ENCODE measurements at places on chromosomes 3 and 15.

GRCh38 chr3:123156276-123156995, 45.3 kb upstream of the SEC22A start:
- DNase-seq = no peak

DNA sequence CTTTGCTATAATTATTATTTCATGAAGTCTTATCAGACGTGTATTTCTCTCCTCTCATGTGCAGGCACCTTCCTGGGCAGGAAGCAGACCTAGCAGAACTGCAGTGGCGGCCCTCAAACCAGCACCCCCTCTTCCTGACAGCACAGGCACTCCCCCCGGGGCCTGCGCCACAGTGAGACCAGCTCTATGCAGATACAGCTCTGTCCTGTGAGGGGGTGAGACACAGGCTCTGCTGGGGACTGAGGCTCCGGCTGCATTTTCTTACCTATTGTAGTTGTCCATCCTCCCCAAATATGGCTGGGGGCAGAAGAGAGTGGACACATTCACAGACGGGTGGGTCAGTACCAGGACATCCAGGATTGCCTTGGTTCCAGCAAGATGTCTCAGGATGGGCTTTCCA, 5.0 kb downstream of the CISH start:
- DNase-seq = no peak

DNA sequence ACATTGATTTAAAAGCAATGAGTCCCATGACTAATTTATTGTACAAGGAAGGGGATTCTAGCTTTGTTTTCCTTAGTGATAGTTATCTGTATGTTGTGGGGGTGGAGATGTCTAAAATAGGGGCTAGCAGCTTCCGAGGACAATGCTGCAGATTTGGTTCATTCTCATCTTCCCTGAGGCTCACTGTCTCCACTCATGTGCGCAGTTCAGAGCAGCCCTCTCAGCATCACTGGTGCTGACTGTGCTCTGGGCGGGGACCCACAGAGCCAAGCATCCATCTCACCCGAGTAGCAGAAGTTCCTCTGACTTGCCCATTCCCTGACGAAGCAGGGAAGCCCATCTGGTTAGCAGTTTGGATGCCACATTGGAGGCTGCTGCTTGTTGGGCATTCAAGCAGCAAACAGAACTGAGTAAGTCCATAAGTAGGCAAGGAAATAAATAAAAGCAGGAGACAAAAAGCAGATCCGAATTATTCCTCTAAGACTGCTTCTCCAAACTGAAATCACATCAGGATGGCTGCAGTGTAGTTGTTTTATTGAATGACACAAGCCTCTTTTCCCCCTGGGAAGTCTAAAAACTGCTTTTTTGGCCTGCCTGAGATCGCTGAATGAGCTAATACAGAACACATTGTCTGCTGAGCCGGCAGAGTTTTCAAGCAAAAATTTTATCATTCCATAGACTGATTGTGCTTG, 27.5 kb downstream of the RARB start:
- no peak for DNase-seq

GRCh38 chr15:76626611-76627010, 278.5 kb downstream of the SCAPER start:
- DNase-seq = no peak

- DNase-seq = no peak
These were observed 1.4 kb downstream of the TOMM70 start for GRCh38 chr3:100399341-100400071.

GRCh38 chr15:55247766-55248427, 41.7 kb downstream of the RAB27A start:
- peak; percentile 21 for DNase-seq

DNA sequence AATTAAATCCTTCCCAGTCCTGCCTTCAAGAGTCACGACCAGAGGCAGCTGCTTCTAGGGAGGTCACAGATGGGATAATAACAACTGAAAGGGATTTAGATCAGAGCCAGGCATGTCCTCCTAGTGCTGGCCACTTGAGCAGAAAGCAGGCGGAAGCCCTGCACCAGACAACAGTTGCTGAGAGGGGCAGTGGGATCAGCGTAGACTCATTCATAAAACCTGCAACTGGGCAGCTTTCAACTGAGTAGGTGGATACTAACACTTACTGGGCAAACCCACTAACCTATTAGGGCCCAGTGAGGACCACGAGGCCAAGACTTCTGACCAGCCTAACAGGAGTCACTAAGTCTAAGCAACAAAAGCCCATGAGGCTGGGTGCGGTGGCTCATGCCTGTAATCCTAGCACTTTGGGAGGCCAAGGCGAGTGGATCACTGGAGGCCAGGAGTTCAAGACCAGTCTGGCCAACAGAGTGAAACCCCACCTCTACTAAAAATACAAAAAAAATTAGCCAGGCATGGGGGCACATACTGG, 67.0 kb downstream of the DAPK2 start:
- DNase-seq = no peak

DNA sequence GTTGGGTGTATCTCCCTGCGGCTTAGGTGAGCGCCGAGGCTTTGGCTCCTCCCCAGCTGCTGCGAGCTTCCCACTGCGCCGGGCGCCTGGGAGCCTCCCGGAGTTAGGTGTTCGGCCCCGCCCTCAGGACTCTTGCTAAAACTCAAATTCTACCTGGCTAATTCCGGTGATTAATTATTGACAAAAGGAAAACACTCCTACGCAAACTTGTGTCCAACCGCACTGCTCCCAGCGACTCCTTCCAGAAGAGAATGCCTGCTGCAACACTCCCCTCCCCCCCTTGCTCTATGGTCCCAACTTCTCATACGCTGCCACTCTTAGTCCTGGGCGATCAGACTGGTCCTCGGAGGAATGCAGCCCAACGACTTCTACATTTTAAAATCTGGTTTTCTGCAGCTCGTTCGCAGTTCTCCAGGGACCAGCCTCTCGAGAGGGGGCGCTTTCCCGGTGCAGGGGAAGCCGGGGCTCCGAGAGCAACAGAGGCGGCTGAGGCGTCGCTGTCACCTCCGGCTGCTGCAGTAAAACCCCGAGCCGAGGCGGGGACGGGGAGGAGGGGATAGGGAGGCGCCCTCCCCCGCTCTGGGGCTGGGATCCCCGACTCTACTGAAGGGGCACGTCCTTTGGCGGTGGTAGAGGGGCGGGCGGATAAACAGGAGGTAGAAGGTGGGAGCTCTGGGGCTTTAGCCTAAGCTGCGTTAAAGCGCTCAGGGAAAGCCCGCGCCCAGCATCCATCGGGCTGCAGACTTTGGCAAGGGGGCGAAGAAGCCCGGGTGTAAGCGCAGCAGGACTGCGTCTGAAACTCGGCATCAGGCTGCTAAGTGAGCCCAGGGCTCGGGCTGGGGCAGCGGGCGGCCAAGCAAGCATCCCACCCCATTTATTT, at the start of gene SPTSSB:
SPTSSB (minus strand) TSS at position 77 of the 880 bp plus-strand sequence. CDS start 25,194 bp downstream, outside the sequence.
- peak; percentile 66 for DNase-seq

- DNase-seq = no peak
These were observed 532.0 kb upstream of the GBE1 start for GRCh38 chr3:82293435-82293834.

DNA sequence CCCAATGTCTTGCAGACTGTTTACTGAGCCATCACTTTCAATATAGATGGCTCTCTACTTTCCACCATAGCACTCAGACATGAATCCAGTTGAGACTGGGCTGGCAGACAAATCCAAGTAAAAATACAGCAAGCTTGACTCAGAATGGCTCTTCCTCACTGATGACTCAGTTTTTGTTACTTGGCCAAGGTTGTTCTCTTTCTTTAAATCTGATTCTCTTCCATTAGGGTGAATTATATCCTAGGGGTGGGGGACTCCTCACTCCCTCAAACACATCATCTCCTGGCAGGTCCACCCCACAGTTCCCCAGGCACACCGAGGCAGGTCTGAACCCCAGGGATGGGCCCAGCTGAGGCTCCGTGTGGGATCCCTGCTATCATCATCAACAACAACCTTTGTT, 157.9 kb downstream of the MEX3B start:
- no peak for DNase-seq

- no peak for DNase-seq
These were observed 12.3 kb upstream of the KLF13 start for GRCh38 chr15:31314380-31314779.

GRCh38 chr15:47974724-47975123, 146.1 kb upstream of the SLC24A5 start:
- no peak for DNase-seq

GRCh38 chr3:150348500-150348899, 59.6 kb upstream of the TSC22D2 start:
- DNase-seq = no peak

- no peak for DNase-seq
These were observed 49.3 kb upstream of the SCN5A start for GRCh38 chr3:38698760-38699159.

- DNase-seq = no peak
These were observed 835.7 kb downstream of the OTOL1 start for GRCh38 chr3:162332344-162332743.

DNA sequence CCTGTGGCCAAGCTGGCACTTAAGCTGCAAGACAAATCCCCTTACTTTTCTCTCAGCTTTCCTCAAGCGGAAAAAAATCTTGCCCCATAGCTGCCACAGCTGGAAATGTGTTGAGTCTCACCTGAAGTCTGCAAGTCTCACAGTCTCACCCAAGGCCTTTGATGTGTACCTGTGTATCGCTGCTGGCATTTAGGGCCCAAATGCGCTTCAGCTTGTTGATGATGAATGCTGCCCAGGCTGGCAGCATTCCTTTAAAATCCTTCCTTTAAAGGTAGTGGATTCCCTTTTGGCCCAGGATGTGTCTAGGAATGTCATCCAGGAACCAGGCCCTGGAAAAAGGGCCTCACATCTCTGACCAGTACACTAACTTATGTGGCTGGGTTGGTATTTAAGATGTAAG, 7.0 kb downstream of the OR5K4 start:
- no peak for DNase-seq

DNA sequence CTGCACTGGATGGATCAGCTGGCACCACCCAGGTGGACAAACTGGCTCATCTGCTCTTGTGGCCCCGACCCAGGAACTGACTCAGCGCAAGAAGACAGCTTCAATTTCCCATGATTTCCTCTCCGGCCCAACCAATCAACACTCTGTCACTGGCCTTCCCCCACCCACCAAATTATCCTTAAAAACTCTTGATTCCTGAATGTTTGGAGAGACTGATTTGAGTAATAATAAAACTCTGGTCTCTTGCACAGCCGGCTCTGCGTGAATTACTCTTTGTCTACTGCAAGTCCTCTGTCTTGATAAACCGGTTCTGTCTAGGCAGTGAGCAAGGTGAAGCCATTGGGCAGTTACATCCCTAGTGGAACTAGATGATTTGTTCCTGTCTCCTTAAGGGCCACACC, 16.1 kb downstream of the BDH1 start:
- DNase-seq = no peak

DNA sequence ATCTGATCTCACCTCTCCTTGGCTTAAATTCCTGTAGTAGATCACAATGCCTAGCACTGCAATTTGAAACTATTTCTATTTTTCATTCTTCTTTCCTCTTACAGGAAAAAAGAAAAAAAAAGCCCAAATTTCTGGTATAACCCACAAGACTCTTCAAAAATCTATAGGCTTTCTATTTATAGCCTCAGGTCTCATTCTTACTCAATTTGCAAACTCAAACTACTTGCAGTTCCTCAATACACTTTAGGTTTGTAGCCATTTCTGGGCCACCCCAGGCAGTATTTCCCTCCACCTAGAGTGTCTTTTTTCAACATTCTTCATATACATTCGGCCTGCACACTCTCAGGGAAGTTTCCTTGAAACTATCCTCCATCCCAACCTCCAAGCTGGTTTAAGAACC, 169.0 kb downstream of the TBC1D5 start:
- DNase-seq = peak; percentile 11

GRCh38 chr3:196207833-196208607, 3.2 kb downstream of the ZDHHC19 start:
- DNase-seq = peak; percentile 31

DNA sequence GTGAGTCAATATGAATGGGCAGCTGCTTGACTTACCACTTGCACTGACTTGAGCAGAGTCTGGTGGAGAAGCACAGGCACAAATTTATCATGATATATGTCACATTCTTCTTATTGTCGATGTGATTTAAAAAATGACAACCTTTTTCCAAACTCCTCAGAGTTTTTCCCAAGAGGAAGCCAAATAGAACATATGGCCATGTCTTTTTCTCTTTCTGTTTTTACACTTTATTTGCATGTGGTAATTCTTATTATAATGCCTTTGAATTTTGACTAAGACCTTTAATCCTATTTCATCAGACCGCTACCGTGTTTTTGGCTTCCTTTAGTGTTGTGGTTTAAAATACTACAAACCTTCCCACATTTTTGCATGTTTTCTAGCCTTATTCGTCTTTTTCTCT, 666.2 kb downstream of the PDCD6IP start:
- DNase-seq = no peak

- no peak for DNase-seq
These were observed 200.9 kb upstream of the EIF1B start for GRCh38 chr3:40108643-40109042.

GRCh38 chr15:92161039-92161670, 232.5 kb upstream of the ST8SIA2 start:
- DNase-seq = no peak

DNA sequence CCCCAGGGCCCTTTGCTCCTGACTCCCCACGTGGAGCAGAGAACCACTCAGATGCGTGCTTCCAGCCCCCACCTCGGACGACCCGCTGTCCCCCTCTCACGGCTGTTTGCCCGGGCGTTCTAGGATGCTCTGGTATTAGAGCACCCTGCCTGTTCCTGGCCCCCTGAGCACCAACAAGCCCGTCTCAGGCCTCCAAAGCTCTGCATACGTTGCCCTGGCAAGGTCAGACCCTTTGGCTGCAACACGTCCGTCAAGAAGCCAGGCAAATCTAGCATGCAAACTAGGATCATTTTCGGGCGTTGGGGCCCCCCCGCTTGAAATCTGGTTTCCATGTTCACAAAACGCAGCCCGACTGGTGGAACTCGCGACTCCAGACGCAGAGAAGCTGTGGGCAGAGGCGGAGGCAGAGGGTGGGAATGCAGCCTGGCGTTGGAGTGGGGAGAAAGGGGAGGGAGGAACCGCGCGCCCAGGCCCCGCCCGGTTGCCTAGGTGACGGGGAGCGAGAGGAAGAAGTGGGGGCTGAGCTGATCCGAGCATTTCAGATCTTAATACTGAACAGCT, 86.2 kb upstream of the PIAS1 start:
- DNase-seq = peak; percentile 87

- no peak for DNase-seq
These were observed 42.0 kb downstream of the NUP210 start for GRCh38 chr3:13378155-13378554.

- no peak for DNase-seq
These were observed 49.1 kb downstream of the RSRC1 start for GRCh38 chr3:158158969-158159368.

- no peak for DNase-seq
These were observed 21.8 kb downstream of the GALK2 start for GRCh38 chr15:49191892-49192291.

DNA sequence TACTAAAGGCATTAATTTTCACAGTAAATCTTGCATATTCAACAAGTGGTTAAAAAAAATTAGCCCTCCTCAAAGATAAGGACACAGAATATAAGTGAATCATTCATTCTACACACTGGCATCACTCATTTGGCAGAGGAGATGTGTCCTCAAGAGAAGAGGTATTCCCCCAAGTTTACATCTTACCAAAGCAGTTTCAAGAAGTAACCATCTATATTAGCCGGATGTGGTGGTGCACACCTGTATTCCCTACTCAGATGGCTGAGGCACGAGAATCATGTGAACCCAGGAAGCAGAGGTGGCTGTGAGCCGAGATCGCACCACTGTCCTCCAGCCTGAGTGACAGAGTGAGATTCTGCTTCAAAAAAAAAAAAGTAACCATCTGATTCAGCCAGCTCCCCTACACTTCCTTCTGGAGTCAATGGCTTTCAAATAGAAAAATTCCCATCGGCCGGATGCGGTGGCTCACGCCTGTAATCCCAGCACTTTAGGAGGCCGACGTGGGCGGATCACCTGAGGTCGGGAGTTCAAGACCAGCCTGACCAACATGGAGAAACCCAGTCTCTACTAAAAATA, 15.4 kb downstream of the RAF1 start:
- no peak for DNase-seq

Data from KBM-7 (cell line).